Dermis microvascular lymphatic vessel endothelial cell (primary cell): ENCODE measurements at places on chromosomes 5 and 9. TPM values are rescaled to one million over a fixed set of nuclear protein-coding genes. Genes with fewer than 3 reads are reported as not detected.

The ESM1 gene
- 69.5 and 73.0 TPM in 2 replicates for total RNA-seq

The PCDHB14 gene
- total RNA-seq = 0.51 and 1.3 TPM in 2 replicates

The SGCD gene
- total RNA-seq = 0.64 and 6.2 TPM in 2 replicates

The PCDH12 gene
- 22.9 and 29.7 TPM in 2 replicates for total RNA-seq

The PELO gene
- 23.0 and 26.6 TPM in 2 replicates for total RNA-seq

The DIRAS2 gene
- total RNA-seq = 0.39 and 2.7 TPM in 2 replicates

The MARVELD2 gene
- 0.90 and 1.6 TPM in 2 replicates for total RNA-seq
